ENCODE measurements at places on chromosomes 2 and 18.

- DNase-seq = no peak
Observed at GRCh38 chr2:118848381-118849225, 1.2 kb upstream of the EN1 start.

- DNase-seq = no peak
Observed at GRCh38 chr2:68482296-68482820, 15.0 kb downstream of the APLF start.

DNA sequence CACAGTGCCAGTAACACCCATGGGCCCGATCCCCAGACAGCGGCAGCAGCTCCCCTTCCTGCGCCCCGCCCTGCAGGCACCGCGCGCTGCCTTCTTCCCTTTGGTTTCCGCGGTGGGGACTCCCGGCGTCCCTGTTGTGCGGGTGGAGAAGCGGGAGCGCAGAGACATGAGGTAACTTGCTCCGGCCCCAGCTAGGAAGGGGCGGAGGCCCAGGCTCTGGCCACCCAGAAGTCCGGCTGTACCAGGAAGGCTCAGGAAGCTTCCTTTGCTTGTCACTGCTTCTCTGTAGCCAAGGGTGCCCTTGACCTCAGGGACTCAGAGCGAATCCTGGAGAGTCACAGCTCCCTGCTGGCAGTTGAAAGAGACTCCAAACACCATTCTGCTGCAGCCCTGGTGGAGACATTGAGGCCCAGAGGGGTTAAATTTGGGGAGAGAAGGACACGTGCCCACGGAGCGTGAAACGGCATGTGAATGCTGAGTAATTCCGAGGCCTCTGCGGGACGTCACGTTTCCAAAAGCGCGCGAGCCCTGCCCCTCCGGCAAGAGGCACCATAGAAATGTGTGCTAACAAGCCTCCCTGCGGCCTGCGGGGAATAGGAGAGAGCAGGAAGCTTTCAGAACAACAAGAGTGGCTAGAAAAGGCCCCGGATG is 6.7 kb upstream of the ADCY3 start:
- DNase-seq = no peak

DNA sequence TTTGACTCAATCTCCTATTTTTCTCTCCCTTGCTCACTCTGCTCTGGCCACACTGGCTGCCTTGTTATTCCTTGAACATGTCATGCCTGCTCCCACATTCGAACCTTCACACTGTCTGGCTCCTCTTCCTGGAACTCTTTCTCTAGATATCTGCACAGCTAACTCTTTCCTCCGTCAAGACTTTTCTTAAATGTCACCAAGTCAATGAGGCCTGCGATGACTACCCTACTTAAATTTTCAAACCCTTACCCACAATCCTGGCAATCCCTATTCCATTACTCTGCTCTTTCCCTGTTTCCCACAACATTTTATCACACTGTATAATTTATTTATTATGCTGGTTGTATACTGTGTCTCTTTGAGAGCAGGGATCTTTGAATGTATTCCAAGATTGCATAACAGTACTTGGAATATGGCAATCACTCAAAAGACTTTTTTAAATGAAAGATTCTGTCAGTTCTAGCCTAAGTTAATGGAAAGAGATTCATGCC is 206.2 kb downstream of the SRBD1 start:
- no peak for DNase-seq

DNA sequence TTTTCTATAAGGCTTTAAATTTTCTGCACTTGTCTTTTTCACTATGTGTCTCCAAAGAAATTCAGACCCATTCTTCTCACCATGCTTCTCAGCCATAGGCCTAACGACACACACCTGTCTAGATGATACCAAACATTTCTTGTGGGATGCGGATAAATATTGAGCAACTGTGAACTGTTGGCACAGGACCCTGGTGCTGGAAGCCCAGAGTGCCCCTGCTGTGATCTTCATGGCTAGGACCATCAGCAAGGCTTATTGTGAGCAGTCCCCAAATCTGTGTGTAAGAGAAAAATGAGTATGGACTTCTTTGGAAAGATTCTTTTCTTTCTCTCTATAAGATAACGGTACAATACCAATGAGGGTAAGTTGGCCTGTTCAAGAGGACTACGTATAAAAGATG is 54.1 kb upstream of the NCK2 start:
- no peak for DNase-seq

GRCh38 chr2:221060376-221060775 is 511.7 kb downstream of the EPHA4 start:
- DNase-seq = peak; percentile 10

DNA sequence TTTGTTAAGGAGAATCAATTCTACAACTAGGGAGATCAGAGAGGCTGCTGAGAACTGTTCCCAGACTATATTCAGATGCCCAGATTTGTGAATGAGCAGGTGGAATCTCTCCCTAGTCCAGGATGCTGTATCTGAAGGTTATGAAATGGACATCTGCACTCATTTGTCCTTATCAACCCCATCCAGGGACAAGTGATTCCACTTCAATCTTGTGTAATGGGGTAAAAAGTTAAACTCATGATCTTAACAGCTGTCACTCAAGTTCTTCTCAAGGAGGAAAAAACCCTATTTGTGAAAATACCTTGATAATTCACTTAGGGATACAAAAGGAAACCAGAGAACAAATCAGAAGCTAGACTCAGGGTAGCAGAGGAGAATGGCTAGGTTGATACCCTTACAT is 144.8 kb downstream of the PLCL1 start:
- DNase-seq = no peak

GRCh38 chr18:55786651-55787272 is 198.8 kb upstream of the TCF4 start:
- no peak for DNase-seq

GRCh38 chr2:10452312-10452711 is 4.2 kb upstream of the ODC1 start:
- no peak for DNase-seq

- no peak for DNase-seq
Observed at GRCh38 chr2:11998626-11999378, 252.4 kb downstream of the LPIN1 start.

GRCh38 chr2:217386041-217386440 is 526.2 kb upstream of the TNP1 start:
- DNase-seq = no peak

- DNase-seq = no peak
Observed at GRCh38 chr18:22486667-22487066, 69.0 kb upstream of the CTAGE1 start.

DNA sequence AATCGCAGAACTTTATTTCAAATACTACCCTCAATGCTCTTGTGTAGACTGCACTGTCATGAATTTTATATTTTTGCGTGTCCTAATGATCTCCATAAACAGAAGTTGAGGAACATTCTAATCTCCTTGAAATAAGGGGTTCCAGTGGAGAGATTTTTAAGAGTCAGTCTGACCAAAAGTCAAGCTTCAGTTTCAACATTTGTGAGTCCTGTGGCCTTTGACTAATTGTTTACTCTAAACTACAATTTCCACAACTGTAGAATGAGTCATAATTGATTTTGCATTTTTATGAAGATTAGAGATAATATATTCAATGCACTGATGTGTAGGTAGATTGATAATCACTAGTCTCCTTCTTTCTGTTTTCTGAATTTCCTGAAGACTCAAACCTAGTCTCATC is 720.3 kb upstream of the ID2 start:
- DNase-seq = no peak

- no peak for DNase-seq
Observed at GRCh38 chr18:21996351-21996826, 173.0 kb upstream of the GATA6 start.

DNA sequence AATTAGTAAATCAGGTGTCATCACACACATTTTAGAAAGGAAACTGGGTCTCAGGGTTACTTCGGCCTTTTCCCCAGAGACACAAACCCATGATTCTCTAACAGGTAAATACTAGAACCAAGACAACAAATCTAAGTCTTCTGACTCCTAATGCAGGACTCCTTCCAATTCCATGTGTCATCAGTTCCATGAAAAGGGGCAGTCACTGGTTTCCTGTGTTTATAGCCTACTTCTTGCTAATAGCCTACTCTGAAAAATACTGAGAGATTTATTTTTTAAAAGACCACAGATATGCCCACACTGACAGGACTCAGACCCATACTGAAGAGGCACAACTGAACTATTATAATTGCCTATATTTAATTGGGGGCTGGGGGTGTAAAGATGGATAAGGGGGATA is 33.0 kb downstream of the RAB1A start:
- DNase-seq = no peak

DNA sequence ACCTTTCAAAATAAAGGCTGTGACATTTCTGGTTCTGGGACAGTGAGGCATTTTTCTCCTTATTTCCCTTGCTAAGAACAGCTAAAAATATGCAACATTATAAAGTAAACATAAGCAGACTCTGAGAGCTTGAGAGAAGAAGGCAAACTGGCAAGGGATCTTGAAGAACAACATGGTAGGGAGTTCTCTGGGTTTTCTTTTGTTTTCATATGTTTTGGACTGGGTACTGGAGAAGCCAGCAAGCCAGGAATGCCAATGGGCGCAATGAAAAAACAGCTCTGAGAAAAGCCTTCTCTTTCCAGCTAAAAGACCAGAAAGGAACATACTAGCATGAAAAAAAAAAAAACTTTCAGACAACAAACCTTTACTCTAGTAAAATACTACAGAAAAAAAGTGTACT is 351.4 kb upstream of the HS6ST1 start:
- no peak for DNase-seq

DNA sequence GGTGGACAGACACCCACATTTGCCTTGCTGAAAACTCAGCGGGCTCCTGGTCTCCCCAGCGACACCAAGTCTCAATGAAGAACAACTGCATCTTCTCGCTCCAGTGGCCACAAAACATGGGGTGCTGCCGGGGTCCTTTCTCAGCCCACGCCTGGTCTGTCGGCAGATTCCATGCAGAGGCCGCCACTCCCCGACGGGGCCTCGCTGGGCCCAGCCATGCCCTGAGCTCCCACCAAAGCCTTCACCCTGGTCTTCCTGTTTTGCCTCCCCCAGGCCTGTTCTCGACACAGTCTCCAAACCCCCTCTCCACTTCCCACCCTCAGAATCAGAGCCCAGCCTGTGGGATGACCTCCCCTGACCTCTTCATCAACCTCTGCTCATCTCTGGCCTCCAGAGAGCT is 31.2 kb downstream of the DIPK1C start:
- DNase-seq = no peak

- no peak for DNase-seq
Observed at GRCh38 chr2:199468561-199469513, 11.1 kb upstream of the SATB2 start.

DNA sequence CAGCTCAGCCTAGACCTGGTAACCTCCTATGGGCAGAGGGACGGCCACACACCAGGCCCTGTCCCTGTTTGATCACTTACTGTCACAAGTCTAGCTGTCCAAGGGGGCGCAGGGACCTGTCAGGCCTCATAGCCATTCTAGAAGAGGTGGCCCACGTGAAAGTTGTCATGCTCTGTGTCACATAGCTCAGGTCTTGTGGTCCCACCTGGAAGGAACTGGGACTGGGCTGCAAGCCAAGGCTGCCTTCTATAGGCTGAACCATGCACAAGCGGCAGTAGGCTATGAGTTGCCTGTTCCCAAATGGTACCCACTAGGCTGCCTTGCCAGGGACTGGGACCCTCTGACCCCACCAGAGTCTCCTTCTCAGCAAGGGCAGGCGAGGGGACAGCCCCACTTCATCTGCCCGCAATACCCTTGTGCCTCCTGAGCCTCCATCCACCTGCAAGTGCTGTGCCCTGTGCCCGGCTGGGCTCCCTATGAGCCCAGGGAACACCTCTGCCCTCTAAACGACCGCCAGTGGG is 177.5 kb downstream of the ANAPC1 start:
- no peak for DNase-seq
